ENCODE measurements at places on chromosomes 1 and 21.

DNA sequence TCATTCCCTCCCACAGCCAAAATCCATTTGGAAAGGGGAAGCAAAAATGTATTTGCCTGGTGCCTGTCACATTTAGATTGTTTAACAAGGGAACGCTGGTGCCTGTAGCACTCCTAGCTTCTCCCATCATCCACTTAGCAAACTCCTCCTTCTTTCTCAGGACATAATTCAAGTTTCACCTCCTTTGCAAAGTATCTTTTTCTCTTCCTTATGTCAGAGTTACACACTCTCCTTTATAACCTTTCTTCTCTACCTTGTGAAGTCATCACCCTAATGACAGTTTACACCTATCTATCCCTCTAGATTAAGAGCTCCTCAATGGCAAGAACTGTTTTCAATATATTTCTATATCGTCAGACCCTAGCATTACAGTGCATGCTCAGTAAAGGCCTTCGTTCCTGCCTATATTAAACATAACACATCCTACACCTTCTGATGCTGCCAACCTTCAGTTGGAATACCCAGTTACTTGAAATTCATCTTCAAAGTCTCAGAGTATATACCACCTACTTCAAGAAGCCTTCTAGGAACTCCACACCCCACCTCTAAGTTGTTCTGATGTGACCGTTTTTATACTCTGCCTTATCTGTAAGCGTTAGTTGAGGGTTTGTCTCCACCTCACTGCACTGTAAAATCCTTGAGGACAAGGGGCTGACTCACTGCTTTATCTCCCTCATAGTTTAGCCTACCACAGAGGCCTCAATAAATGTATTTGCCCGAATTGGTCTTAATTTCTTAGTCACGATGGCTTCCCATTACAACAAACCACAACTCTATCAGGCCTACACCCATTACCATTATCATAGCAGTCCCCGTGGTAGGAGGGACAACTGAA lies 1.0 kb upstream of the EPS15 start:
- no peak for DNase-seq

GRCh38 chr1:209505044-209505443 lies 78.5 kb upstream of the CAMK1G start:
- DNase-seq, result no peak

DNA sequence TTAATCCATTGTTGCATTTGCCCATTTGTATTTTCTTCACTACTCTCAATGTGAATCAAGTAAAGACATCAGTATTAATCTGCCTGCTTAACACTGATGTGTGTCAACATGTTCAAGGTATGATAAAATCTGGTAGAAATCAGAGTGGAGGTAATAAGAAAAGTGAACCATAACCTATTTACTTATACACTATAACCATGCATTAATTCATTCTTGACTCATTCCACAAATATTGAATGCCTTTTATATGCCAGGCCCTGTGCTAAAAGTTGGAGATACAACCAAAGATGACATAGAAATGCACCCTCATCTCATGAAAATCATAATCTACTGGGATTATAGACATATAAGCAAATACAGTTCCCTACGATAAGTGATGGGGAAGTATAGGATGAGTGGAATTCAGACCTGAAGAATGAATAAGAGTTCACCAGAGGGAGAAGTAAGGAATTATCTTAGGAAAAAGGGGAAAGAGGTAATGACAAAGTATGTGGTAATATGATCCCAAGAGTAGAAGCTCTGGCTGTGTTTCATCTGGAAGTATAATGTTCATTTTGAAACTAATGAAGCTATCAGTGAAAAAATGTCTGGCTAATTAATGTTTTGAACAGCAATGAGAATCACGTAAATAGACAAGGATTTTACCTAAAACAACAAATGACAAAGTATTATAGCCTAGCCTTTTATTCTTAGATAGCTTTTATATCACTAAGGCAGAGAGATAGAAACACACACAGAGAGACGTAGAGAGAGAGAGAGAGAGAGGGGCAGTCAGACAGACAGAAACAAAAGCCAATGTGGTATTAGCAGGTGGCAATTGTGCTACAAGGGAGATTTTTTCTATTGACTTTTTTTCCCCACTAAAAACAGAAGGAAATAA lies 7.0 kb upstream of the RWDD3 start:
- no peak for DNase-seq

- no peak for DNase-seq
Measured at GRCh38 chr1:114427612-114428011, 83.4 kb downstream of the TRIM33 start.

DNA sequence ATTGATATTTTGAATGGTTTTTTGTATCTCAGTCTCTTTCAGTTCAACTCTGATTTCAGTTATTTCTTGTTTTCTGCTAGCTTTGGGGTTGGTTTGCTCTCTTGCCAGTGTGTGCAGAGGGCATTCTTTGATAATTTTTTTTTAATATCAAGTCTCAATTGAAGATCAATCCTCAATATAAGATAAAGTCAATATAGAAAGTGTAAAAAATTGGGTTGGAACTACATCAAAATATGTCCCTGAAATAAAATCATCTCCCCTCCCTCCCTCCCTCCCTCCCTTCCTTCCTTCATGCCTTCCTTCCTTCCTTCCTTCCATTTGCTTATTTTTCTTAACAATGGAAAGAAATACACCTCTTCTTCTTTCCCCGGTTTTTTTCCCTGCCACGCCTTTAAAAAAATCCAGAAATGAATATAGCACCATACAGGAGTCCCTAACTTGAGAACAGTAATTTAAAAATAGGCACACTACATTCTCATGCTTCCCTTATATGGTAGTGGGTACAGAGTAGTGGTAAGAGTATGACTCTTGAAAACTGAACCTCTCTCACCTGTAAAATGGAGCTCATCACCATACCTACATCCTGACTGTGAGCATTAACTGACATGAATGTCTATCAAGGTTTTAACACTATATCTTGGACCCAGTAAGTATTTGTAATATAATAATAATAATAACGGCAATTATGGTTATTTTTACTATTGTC lies 221.9 kb downstream of the GIPC2 start:
- no peak for DNase-seq

DNA sequence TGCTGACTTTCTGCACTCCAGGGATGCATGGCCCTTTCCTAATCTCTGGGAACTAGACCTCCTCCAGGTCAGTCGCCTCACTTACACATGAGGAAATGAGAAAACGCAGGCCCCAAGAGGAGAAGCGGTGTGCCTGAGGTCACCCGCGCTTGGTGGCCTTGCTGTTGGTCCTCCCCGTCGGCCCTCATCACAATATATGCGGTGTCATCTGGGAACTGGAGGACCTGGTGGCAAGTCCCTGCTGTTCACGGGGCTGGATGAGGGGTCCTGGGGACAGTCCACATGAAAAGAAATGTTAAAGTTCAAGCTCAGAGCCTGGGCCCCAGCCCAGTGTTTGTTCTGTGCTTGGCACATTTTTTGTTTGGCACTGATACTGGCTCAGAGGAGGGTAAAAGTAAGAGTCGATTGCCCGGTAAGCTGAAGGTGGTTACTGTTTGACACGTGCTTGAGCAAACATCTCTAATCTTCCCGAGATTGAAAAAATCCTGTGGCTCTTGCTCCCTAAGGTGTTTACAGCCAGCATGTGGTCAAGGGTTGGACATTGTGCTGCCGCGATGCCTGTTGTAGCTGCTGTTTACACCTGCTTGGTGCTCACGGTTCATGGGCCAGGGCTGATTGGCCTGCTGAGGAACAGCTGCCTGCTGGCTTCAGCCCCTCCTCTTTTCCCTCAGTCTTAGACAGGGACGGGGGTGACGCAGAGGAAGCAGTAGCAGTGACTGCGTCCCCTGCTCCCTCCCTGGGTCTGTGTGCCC lies 5.2 kb downstream of the COQ8A start:
- no peak for DNase-seq

All from activated T-helper 1 cell treated with Interleukin-2 at 50 U/mL for 16 hours (primary cell).